Retinal pigment epithelial cell (primary cell): ENCODE measurements at places on chromosomes 1 and 21.

- DNase-seq = no peak
Measured at GRCh38 chr1:108028841-108029388, 63.9 kb upstream of the VAV3 start.

GRCh38 chr1:15028102-15028501 is 125.4 kb upstream of the TMEM51 start:
- DNase-seq = peak; percentile 81

GRCh38 chr1:94481473-94481933 is 60.1 kb downstream of the F3 start:
- DNase-seq = peak; percentile 50

GRCh38 chr1:192592981-192593708 is 17.6 kb downstream of the RGS1 start:
- DNase-seq = no peak
